ENCODE measurements at places on chromosomes 2 and 18.

GRCh38 chr2:169819106-169819505 is 5.6 kb downstream of the METTL5 start:
- DNase-seq, result no peak

- no peak for DNase-seq
These were observed 117.9 kb upstream of the NETO1 start for GRCh38 chr18:72985686-72986085.

DNA sequence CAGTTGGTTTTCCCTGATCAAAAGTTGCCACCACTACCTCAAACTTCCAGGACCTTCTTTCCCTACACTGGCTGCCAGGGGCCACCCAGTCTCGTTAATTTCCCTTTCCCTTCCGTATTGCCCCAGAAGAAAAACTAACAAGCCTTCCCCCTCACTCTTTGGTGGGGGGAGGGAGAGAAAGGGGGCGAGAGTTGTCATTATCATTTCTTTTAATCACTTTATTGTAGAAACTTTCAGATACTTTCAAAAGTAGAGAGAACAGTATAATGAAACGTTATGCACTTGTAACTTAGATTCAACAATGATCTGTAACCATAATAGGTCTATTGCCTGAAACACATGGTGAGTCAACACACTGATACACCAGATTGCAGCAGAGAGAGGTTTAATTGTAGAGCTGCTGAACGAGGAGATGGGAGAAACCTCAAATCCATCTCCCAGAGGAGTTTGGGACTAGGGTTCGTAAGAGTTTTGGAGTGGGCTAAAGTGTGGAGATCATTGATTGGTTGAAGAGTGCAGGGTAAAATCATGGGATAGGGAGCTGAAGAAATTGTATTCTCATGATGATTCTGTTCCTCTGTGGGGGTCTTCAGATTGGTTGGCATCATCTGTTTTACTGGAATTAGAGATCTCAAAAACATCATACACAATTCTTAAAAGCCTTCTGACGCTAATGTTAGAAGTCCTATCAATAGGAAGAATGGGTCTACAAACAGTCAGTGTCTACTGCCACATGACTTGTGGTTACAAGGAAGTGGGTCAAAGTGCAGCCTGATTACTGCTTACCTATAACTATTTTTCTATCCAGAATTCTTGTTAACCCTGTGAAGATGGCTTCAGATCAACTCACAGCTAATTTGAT is 2.6 kb upstream of the RNF149 start:
- DNase-seq, result no peak

- DNase-seq, result no peak
These were observed 691.0 kb downstream of the ZEB2 start for GRCh38 chr2:143828763-143829537.

- DNase-seq, result no peak
These were observed 160.2 kb upstream of the NDUFV2 start for GRCh38 chr18:8942021-8942908.

DNA sequence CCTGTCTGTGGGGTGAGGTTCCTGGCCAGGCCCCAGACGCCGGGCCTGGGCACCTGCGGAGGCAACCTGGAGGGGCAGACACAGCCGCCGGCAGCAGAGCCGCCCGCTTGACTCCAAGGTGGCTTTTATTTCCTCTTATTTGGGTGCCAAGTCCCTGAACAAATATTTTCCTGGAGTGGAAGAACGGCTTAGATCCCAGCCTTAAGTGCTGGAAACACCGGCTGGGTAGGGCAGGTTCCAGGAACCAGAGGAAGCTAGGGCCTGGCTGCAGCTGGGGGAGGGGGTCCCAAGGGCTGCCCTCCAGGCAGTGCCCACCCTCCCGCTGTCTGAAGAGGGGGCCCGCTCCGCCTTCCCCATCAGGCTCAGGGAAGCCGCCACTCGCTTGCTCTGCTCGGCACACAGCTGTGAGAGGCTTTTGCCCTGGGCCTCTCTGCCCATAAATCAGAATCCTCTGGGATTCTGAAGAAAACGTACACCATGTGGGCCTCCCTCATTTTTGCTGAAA is 28.2 kb downstream of the SDC1 start:
- no peak for DNase-seq

GRCh38 chr2:30223413-30223874 is 7.9 kb upstream of the LBH start:
- no peak for DNase-seq

DNA sequence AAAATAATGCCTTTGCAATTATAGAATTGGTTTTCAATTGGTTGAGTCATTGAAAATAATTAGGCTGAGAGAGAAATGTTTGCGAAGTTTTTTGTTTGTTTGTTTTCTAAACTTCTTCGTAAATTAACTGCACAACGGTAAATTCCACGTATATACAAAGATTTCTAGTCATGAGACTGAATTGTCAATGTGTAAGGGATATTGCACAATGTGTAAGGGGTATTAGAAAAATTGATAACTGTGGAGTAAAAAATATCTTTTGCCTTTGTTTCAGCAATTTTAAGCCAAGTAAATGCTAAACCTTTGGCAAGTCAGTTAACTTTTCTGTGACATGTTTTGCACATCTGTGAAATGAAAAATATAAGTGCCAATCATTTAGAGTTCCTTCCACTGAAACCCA is 606.0 kb downstream of the TMEM182 start:
- DNase-seq, result no peak

- DNase-seq, result no peak
These were observed 604.8 kb upstream of the GYPC start for GRCh38 chr2:126050991-126051736.

- no peak for DNase-seq
These were observed 84.7 kb downstream of the NFATC1 start for GRCh38 chr18:79480171-79481045.

- no peak for DNase-seq
These were observed 25.4 kb downstream of the CDKL4 start for GRCh38 chr2:39218391-39218790.

DNA sequence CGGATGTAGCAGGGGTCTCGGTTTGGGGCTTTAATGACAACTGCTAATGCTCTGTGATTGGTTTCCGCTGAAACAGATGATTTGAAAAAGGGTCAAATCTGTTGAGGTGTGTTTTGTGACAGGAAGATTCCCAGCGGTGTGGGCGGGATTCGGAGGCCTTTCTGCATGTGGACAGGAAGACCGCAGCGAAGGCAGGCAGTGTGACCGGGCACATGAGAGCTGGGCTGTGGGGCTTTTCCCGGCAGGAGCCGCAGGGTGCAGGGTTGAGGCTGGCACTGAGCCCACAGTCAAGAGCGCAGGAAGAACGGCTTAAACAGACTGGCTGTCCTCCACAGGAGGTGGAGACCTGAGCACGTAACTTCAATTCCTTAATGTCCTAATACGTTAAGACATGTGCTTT is 180.0 kb upstream of the TPO start:
- no peak for DNase-seq

GRCh38 chr2:218166791-218167190 is at the start of gene CXCR1:
CXCR1 (minus strand) TSS chr2:218166962; CDS start chr2:218165211, 1,751 bp downstream.
- DNase-seq, result peak; percentile 21

GRCh38 chr2:10883066-10883465 is 28.7 kb upstream of the KCNF1 start:
- DNase-seq, result no peak

DNA sequence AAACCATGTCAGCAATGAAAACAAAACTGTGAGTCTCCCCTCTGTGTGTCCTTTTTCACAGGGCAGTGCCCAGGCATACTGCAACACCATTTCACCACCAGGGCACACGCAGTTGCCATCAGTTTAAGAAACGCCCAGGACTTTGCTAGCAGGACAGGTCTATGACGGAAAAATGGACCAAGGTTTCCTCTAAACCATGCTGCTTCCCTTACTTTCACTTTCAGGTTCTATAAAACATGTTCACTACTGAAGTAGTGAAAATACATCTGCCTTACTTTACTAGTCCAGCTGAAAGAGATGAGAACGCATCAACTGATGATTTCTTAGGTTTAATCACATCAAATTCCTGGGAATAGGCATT is 110.5 kb downstream of the TCF4 start:
- no peak for DNase-seq

DNA sequence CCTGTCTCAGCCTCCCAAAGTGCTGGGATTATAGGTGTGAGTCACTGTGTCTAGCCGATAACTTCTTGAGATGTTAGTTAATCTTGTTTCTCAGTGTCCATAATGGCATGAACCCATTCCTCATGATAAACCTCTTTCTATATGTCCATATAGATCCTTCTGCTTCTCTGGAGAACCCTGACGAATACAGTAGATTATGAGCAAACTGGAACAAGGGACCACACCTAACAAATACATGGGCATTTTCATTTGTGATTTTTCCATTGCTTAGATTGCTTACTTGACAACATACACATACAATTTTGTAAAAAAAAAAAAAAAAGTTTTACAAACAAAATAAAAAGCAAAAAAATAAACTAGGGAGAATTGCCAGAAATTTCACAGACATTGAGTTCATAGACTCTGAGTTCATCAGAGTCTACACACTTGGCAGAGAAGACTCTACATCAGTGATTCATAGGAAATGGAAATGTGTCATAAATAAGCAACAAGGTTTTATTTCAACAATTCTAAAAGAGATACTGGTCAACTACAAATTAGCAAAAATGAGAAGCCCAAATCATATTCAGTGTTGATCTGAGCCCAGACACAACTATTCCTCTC is 96.7 kb downstream of the GALR1 start:
- DNase-seq, result no peak

- DNase-seq, result no peak
These were observed 4.0 kb upstream of the NOP58 start for GRCh38 chr2:202261531-202261930.

DNA sequence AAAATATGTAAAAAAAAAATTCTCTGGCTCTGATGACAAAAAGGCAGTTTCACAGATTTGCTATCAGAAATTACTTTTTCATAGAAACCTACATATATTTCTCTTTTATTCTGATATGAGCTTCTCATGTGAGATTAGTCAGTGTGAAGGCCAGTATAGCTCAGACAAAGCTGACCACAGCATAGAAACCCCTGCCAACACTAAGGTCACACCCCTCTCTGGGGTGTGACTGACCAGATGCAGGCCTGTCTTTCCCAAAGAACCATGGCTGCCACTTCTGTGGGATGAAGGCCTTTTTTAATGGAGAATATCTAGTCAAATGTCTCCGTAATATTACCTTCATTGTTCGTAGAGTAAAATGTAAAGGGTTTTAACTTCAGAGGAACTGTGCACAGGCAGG is 330.3 kb upstream of the KCNJ3 start:
- no peak for DNase-seq

- DNase-seq, result no peak
These were observed 221.9 kb downstream of the PIEZO2 start for GRCh38 chr18:10927286-10927992.

GRCh38 chr2:5869936-5870335 is 177.8 kb downstream of the SOX11 start:
- DNase-seq, result no peak

DNA sequence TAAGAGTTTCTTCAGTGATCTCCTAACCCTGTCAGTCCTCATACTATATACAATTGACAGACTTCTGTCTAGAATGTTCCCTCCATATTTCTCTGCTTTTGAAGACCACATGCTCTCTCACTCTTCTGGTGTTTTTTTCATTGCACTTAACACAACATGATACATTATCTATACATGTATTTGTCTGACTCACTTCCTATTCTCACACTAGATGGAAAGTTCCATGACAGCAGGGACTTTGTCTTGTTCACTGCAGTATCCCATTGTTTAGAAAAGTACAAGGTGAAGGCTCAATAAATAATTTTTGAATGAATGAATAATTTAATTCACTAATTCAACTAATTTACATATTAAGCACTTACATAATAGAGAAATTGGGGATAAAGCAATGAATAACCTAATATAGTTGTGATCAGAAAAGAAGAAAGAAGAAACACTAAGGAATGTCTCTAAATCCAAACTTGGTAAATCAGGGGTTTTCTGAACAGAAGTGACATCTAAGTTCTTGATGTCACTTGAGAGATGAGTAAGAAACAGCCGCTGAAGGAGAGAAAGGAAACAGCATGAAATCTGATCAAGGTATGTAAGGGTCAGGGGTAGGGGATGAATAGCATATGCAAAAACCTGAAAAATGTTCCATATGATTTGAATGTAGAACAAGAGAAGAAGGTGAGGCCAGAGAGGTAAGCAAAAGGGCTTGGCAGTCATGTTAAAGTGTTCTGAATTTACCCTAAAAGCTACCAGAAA is 42.4 kb downstream of the MBD2 start:
- DNase-seq, result no peak

- DNase-seq, result no peak
These were observed 41.6 kb upstream of the SH3BP4 start for GRCh38 chr2:234910186-234910679.

DNA sequence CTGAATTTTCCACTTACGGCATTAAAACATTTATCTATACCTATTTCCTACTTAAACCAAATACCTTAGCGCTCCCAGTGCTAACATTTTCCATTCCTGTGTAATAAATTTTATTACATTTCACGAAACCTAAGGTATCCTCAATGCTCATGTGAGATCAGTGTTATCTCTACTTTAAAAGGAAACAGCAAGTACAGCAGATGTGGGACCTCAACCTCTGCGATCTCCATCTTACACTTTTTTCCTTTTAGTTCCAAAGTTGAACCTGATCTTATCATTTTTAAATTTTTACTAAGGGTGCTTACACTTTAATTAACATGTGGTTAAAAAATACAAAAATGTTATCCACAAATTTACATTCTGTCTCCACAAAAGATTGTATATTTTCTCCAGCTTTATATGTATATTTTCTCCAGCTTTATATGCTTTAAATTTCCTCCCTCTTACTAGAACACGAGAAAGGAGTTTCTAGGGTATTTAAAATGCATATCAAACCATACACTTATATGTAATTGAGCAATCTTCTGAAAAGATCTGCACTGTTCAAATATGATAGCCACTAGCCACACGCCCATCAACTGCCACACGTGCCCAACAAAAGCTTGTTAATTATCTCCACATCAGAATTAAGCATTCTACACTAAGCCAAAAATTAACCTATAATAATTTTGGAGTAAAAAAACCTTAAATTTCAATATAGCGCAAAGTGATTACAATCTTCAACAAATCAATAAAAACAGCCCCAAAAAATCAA is 38.1 kb downstream of the MBOAT2 start:
- no peak for DNase-seq

- no peak for DNase-seq
These were observed 21.7 kb downstream of the INHBB start for GRCh38 chr2:120367649-120368048.

- DNase-seq, result no peak
These were observed 690.7 kb upstream of the FSHR start for GRCh38 chr2:49845021-49845420.

GRCh38 chr2:203693242-203693879 is 13.1 kb upstream of the CD28 start:
- DNase-seq, result no peak

DNA sequence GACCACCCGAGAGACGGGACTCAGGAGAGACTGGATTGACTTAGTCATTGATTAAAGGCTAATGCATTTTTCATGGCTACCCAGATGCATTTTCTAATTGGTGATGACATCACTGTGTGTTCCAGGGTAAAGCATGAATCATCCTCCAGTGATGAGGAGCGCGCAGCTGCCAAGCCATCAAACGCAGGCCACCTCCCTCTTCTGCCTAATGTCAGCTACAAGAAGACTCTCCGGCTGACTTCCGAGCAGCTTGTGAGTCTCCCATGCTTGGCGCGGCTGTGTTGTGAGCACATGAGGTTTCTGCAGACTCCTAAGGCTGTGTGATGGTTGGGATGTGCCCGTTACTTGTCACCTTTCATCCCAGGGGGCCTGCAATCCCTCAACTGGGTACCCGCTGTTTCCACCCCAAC is 56.4 kb downstream of the LPIN1 start:
- no peak for DNase-seq
